Vein endothelial cell (primary cell): ENCODE measurements at places on chromosomes 7 and 10. TPM values are rescaled to one million over a fixed set of nuclear protein-coding genes. Genes with fewer than 3 reads are reported as not detected.

FAM237B gene
- not detected in 2 replicates for total RNA-seq

SUN3 gene
- not detected in 2 replicates for total RNA-seq

FOXI2 gene
- not detected in 2 replicates for total RNA-seq

ZFAND2A gene
- 17.6 and 17.9 TPM in 2 replicates for total RNA-seq

CCAR1 gene
- total RNA-seq = 53.2 and 70.9 TPM in 2 replicates

MTG1 gene
- 35.3 and 40.5 TPM in 2 replicates for total RNA-seq

TMEM236 gene
- 0.10 and 0.33 TPM in 2 replicates for total RNA-seq

OPN4 gene
- total RNA-seq = not detected in 2 replicates

AKR1C2 gene
- 4.1 and 8.5 TPM in 2 replicates for total RNA-seq

TMEM213 gene
- total RNA-seq = not detected in 2 replicates

C7orf33 gene
- not detected in 2 replicates for total RNA-seq

CYP3A7 gene
- 0.10 TPM in 1 of 2 replicates, not detected in the other for total RNA-seq

CDNF gene
- total RNA-seq = 0.86 and 1.6 TPM in 2 replicates

AGBL3 gene
- 1.6 and 1.9 TPM in 2 replicates for total RNA-seq

NUTM2B gene
- 0.10 and 0.33 TPM in 2 replicates for total RNA-seq
